HuH-7 (cell line): ENCODE measurements at places on chromosomes 3 and 15.

GRCh38 chr3:194987571-194988494 lies 283.1 kb downstream of the XXYLT1 start:
- no peak for DNase-seq

DNA sequence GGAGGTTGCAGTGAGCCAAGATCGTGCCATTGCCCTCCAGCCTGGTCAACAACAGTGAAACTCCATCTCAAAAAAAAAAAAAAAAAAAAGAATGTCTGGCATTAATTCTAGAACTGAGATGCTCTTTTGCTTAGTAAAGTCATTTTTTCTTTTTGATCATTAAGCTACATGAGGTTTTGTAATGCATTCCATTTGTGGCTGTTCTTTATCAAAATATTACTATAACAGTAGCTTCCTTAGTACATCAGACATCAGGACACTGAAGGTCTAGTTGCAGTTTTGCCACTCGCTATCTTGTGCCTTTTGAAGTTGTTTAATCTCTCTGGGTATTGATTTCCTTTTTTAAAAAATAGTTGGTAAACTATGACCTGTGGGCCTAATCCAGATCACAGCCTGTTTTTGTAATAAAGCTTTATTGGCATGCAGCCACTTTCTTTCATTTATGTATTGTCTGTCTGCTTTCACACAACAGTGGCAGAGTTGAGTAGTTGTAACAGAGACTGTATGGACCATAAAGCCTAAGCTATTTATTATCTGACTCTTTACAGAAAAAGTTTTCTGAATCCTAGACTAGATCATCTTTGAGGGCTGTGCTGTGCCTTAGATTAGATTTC lies 76.6 kb downstream of the SLC25A26 start:
- DNase-seq, result no peak

GRCh38 chr3:29597376-29598008 lies 316.6 kb downstream of the RBMS3 start:
- no peak for DNase-seq

GRCh38 chr3:55678546-55679216 lies 191.6 kb upstream of the WNT5A start:
- DNase-seq, result no peak

DNA sequence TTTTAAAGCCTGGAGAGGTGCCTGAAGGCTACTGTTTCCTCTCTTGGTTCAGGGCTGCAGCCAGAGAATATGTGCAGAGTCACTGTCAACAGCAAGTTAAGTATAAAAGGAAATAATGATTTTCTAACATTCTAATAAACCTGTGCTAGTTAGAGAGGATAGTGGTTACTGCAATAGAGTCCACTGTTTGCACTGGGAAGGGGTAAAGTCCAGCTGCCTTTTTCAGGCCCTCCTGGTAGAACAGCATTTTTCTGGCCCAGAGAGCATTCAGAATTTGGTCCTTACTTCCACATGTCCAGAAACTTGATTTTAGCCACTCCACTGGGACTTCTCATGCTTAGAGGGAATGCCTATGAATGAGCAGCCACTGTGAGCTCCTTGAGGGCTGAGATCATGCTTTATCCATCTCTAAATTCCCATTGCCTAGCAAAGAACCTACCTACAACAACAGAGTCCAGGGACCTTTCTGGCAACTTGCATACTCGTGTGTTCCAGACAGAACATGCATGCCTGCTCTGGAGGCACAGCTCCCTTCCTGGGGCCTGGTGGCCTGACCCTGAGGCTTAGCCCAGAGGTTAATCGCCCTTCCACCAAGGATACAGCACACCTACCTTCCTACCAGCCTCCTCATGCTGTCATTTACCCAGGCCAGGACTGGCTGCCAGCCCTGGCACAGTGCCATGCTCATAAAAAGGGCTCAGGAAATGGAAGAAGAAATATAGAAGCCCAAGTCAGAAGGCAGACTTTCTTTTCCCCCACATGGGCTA lies 50.3 kb upstream of the ATP13A3 start:
- peak; percentile 44 for DNase-seq

GRCh38 chr3:66415867-66416428 lies 84.9 kb downstream of the LRIG1 start:
- DNase-seq, result no peak

DNA sequence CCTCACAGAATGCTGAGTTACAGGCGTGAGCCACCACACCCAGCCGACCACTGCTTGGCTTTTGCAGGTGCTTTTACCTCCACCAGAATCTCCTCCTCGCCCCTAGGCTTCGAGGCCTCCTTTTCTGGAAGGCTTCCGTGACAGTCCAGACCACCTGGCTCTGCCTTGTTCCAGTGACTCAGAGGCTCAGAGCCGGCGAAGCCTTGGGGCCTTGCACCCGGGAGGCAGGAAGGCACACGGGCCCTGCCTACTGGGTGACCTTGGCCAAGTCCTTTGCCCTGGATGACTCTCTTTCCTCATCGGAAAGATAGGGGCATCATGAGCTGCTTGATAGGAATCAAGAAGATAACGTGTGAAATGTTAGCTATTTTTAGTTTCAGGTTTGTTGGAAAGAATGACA lies 31.3 kb upstream of the FURIN start:
- DNase-seq, result no peak

- DNase-seq, result no peak
These were observed 79.0 kb upstream of the MLF1 start for GRCh38 chr3:158491968-158492367.

DNA sequence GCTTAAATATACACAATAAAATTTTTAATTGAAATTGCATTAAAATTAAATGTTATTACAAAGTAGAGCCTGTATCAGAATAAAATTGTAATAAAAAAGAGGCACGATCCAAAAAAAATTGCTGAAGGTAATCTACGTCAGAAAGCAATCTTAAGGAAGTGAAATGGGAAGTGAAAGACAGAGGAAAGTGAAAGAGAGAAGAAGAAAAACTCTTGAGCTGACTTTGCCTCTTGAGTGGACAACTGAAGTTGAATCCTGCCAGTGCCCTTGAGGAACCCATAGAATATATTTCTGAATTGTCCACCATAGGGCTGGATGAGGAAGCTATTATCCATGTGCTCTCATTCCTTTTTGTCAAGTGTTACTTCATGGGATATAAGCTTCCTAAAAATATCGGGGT lies 285.1 kb upstream of the STAC start:
- DNase-seq, result no peak

- DNase-seq, result no peak
These were observed 76.1 kb downstream of the SCN10A start for GRCh38 chr3:38739931-38740330.

DNA sequence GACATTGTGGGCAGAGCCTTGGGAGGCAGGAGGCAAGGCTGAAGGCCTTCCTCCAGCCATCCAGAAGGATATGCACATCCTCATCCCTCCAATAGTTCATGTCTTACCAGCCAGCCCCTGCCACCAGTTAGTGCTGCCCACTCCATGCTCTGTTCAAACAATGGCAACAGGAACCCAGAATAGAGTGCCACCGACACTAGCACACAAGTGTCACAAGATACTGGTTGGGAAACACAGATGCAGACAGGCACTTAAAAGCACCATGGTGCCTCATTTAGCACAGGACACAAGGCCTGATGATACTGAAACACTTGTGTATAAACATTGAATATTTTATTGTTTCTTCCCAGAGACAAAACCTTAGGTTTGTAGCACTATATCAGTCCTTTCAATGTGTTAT lies 56.5 kb upstream of the MYO5C start:
- DNase-seq, result no peak

DNA sequence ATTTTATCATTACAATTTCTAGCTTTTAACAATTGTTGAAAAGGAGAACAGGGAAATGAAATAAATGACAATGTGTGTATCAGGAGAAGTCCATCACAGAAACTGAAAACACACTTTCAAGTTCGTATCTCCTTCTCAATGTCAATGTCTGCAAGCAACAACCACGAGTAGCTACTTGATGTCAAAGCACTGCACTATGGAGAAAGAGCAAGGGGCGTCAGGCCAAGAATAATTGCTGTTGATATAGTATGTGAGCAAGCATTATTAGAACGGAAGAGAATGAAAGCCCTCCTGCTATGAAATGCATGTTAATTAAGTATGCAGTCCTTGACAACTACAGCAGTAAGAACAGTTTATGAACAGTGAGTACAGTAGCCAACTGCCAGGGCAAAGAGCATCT lies 1250.1 kb downstream of the ZPLD1 start:
- DNase-seq, result no peak

GRCh38 chr3:180117381-180118163 lies 80.8 kb upstream of the PEX5L start:
- no peak for DNase-seq

GRCh38 chr15:41502795-41503668 lies 9.4 kb downstream of the ITPKA start:
- DNase-seq, result no peak

DNA sequence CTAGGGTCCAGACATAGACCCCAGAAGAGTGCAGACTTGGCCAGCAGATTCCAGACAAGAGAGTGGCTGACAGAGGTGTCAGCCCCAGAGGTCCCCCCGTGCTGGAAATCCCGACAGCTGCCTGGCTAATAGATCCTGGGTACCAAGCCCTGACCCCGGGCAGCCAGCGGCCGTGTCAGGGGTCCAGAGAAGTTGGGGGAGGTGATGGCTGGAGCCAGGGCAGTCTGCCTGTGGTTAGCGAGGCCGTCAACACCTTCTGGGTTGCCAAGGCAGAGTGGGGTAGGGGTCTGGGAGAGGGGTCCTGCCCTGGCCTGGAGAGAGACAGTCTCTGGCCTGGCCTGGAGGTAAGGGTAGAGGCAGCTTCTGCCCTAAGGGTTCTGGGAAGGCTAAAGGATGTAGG lies 25.1 kb upstream of the RPL29 start:
- DNase-seq, result no peak

- DNase-seq, result no peak
These were observed 1.1 kb upstream of the WWTR1 start for GRCh38 chr3:149658744-149659497.

DNA sequence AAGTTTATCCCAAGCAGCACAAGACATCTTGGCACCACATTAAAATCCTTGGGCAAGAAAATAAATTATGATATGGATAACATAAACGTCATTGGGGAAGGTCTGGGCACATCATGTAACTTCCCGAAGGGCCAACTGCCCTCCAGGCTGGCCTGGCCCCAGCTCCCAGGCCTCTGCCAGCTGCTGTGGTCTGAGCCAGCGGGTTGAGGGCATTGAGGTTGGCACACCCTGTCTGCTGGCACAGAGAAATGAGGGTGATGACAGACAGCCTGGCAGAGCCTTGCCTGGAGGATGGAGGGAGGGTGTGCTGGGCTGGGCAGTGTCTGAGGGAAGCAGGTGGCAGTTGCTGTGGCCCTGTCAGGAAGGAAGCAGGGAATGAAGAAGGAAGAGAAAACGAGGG lies 3.3 kb upstream of the RBSN start:
- no peak for DNase-seq

GRCh38 chr3:55813268-55814097 lies 326.4 kb upstream of the WNT5A start:
- no peak for DNase-seq

- no peak for DNase-seq
These were observed 11.4 kb downstream of the CD86 start for GRCh38 chr3:122066331-122067213.

GRCh38 chr3:9781551-9781950 lies 10.7 kb downstream of the TADA3 start:
- DNase-seq, result no peak

- no peak for DNase-seq
These were observed 8.2 kb downstream of the DIPK2A start for GRCh38 chr3:143979813-143980212.

DNA sequence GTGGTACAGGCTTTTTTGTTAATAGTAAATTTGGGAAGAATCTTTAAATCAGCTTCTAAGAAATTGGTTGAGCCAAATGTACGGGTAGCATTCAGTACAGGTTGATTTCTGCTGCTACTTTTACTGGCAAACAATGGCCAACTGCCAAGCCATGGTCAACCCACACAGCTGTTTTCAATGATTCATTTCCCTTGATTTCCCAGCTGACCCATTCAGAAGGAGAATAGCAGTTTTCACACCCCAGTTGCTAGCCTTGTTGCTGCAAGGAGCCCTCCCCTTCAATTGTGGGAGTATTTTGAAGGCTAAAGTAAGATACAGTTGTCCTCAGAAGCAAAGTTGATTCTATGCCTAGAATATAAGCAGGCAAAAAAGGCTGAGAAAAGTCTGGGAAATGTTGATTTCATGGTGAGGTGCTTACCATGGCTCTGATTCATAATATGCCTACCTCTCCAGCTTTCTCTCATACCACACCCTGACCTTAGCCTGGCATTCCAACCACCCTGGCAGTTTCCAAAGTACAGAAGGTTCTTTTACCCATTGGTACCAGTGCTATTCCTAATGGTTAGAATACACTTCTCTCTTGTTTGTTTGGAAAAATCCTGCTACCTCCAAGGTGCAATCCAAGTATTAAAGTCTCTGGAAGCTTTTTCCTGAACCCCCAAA lies 320.3 kb upstream of the TGFBR2 start:
- DNase-seq, result no peak

GRCh38 chr3:184541886-184542562 lies 19.6 kb upstream of the EPHB3 start:
- DNase-seq, result no peak

DNA sequence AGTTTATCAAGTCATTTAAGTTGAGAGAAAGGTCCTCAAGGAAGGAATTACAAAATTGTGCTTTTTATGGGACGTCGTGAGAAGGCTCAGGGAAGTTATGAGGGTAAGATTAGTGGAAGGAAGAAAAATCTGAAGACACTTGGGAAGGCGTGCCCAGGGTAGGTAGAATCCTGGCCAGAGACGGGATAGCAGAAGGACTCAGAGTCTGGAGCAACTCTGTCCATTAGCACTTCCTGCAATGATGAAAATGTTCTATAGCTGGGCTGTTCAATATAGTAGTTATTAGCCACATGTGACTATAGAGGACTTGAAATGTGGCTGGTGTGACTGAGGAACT lies 271.0 kb upstream of the ZPLD1 start:
- DNase-seq, result no peak

- DNase-seq, result no peak
These were observed 175.9 kb downstream of the VGLL3 start for GRCh38 chr3:86814918-86815655.

DNA sequence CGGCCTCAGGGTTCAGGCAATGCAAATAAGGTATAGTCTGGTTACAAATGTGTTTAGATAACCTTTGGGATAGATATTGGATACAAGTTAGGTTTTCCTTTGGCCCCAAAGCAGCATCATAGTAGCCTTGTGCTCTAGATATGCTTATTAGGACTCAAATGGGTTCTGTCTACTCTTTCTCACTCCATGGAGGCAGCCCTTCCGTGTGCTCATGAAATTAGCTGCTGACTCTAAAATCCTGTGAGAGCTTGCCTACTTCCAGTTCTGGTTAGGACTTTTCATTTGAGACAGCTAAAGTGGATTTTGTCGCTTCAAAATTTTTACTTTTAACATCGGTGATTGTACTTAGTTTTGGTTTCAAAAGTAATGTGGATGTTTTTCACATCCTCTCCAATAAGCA lies 1.6 kb downstream of the CDV3 start:
- DNase-seq, result no peak
